ENCODE measurements at places on chromosomes 11 and 22.

DNA sequence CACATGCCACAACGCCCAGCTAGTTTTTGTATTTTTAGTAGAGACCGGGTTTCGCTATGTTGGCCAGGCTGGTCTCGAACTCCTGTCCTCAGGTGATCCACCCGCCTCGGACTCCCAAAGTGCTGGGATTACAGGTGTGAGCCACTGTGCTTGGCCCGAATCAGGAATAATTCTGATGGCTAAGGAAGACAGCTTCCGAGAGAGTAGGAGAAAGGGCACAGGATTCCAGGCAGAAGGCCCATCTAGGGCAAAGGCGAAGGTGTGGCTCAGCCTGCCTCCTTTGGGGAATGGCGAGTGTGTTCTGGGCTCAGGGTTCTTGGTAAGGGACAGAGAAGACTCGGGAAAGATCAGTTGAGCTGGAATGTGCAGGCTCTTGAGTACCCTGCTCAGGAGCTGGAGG, 1.6 kb upstream of the SYCE3 start:
- no peak for DNase-seq

GRCh38 chr11:86067851-86068137, 1.1 kb downstream of the PICALM start:
- DNase-seq, result no peak

- no peak for DNase-seq
Measured at GRCh38 chr22:30045901-30046715, 34.2 kb upstream of the HORMAD2 start.

DNA sequence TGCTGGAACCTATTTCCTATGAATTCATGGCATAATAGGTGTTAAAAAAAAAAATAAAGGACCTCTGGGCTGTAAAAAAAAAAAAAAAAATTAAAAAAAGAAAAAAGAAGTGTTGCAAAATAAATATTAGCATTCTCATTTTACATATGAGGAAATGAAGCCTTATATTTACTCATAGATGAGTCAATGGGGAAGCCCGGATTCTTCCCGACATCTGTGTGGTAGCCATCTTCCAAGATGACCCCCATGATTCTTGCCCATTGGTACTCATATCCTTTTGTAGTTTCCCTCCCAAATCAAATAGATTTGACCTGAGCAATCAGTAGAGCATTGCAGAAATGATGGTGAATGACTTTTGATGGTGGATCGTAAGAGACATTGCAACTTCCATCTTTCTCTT, 3.0 kb upstream of the SWAP70 start:
- DNase-seq, result no peak

- DNase-seq, result peak; percentile 56
Measured at GRCh38 chr11:103601225-103601846, 435.1 kb upstream of the DDI1 start.

- peak; percentile 80 for DNase-seq
Measured at GRCh38 chr11:47004595-47005033, 68.1 kb downstream of the CSTPP1 start.

- no peak for DNase-seq
Measured at GRCh38 chr11:16410479-16410878, 54.1 kb upstream of the SOX6 start.

- no peak for DNase-seq
Measured at GRCh38 chr22:17938484-17938924, 85.9 kb downstream of the MICAL3 start.

All from GF-D8 (cell line).